PC-3 (cell line): ENCODE measurements at places on chromosomes 11 and 22. TPM values are rescaled to one million over a fixed set of nuclear protein-coding genes. Genes with fewer than 3 reads are reported as not detected.
A peak's percentile ranks its signal among the peaks of the same experiment; 100 is the strongest.

DNA sequence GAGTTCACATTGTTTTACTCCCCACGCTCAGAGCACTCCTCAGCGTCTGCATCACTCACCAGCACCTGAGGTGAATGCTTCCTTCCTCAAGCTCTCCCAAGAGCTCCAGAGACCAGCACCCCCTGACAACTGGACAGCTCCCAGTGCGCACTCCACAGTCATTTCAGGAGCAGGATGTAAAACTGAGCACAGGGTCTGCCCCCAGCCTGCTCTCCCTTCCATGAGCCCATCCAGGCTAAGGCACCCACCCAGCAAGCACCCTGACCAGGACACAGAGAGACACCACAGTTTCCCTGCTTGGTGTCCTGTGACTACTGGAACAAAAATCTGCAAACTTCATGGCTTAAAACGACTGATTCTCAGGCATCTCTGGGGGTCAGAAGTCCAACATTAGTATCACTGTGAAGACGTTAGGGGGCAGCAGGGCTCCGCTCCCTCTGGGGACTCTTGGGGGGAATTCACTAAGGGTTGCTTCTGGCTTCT lies 3.3 kb downstream of the SCGB1D2 start:
- no peaks in the 10 kb centered on the region for H3K36me3 ChIP-seq
- peak; percentile 63 for DNase-seq
- H3K4me3 ChIP-seq = no peak overlapping the region
- H3K27me3 ChIP-seq = 0 out of 2 replicates have a peak, but pooled peaks cover 6% of the 10 kb centered on the region

GRCh38 chr22:36350751-36351594 lies 36.8 kb downstream of the MYH9 start:
- no peaks in the 10 kb centered on the region for H3K27me3 ChIP-seq
- peaks cover 29% of the 10 kb centered on the region; the same call in 1 of the 2 replicates for H3K36me3 ChIP-seq
- H3K4me3 ChIP-seq = no peak overlapping the region
- peak; percentile 48 for DNase-seq
- H3K27ac ChIP-seq = peak overlapping the region; percentile 77

- H3K27ac ChIP-seq = no peak within 1 kb of the TSS
- H3K4me3 ChIP-seq = no peak within 1 kb of the TSS
- no peaks in the 10 kb centered on the region for H3K4me1 ChIP-seq
- H3K27me3 ChIP-seq = peaks cover 14% of the 10 kb centered on the region; the same call in 1 of the 2 replicates
- no peaks in the 10 kb centered on the region for H3K36me3 ChIP-seq
Observed at GRCh38 chr11:8593935-8594909, at the start of gene STK33. TSS of gene STK33 (minus strand) at chr11:8594228. CDS start at chr11:8474905, 119,323 bp downstream.

Gene TBCEL
- total RNA-seq = 6.6 and 7.8 TPM in 2 replicates

Gene CCDC73
- total RNA-seq = 0.04 TPM in 1 of 2 replicates, not detected in the other
